ENCODE measurements at places on chromosomes 1 and 21.

- DNase-seq, result no peak
Observed at GRCh38 chr1:225651872-225652728, 823 bp downstream of the ENAH start.

DNA sequence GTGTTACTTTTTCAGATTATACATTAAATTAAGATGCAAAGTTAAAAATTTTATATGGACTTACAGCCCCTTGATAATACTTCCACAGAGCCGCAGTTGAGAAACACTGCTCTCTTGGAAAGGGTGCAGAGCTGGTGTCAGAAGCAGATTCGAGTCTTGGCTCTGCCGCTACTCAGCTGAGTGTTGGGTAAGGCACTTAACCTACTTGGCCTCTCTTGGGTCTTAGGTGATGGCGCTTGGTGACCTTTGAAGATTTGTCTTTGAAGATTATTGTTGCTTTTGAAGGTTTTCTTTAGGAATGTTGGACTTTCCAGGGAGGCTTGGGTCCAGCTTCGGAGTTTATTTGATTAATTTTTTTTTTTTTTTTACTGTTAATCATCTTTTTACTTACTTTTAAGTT lies 48.5 kb downstream of the CAMTA1 start:
- DNase-seq, result no peak

DNA sequence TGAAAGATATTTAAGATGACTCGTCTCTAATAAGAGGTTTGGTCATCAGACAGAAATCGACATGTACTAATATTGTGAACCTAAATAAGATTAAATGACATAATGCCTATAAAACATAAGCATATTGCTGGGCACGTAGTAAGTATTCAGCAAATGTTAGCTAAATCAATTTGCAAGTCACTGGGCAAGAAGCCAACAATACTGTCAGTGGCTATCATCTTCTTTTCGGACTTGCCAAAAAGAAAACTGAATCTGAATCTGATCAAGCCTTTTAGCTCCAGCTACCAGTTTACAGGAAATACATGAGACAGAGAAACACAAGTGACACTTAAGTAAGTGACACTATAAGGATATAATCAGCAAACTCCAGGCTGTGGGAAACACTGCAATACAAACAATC lies 46.0 kb downstream of the RPL5 start:
- no peak for DNase-seq

- DNase-seq, result no peak
Observed at GRCh38 chr1:51172811-51173210, 63.3 kb upstream of the RNF11 start.

GRCh38 chr1:196527919-196528318 lies 80.3 kb downstream of the KCNT2 start:
- DNase-seq, result no peak

DNA sequence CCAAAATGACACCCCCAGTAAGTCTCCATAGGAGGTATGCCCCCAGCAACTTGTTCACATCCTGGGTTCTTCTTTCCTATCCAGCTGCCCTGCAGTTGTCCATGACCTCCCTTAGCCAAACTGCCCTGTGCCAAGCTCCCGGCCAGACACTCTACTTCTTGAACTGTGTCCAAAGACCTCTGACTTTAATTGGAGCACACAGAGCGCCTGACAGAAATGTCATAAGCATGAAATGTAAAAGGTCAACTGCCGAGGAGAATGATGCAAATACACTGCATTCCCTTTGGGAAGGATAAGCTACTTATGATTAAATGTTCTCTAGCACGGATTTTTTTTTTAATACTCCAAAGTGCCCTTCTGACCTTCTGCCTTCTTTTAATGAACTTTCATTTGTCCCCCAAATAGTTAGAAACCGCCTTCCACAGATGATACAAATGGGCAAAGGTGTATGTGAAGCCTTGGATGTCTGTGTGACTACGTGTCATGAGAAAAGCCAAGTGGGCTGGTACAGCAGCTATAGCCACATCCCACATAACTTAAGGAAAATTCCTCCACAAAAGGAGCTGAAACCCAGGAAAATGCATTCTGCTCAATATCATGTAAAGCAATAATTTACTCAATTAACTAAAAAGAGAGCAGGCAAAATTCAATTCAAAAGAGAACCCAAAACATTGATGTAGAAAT lies 26.8 kb downstream of the PALMD start:
- DNase-seq, result no peak
